Myocyte (in vitro differentiated cells): ENCODE measurements at places on chromosomes 7 and 10. TPM values are rescaled to one million over a fixed set of nuclear protein-coding genes. Genes with fewer than 3 reads are reported as not detected.

DNA sequence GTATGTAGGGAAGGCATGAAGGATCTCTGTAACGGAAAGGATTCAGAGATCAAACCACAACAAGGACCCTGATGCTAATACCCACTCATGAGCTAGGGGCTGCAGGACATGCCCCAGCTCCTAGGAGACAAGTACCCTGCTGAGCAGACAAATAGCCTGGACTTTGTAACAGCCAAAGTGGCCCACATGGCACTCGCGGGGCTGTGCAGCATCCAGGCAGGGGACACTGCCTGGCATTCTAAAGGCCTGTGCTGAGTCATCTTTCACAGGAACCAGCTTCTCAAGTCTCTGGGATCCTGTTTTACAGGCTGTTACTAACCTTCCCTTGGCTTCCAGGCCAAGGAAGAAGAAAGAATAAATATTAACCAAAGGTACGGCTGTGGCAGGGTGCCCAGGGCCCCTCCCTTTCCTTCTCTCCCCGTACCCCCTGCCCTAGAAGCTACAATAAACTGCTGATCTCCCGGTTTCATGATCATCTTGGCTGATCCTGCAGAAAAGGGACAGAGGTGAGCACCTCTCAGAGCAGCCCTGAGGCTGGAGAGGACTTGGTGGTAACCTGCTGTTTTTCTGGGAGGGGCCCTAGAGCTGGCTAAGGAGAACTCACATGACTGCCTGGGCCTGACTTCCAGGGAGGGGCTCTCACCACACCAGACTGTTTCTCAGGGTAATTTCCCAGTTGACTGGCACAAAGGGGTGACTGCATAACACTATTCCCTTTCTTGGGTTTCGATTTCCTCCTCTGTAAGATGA is 4.2 kb upstream of the RPEL1 start:
- DNase-seq, result peak; percentile 61

LIPK gene
- total RNA-seq, result not detected in 2 replicates

PLCE1 gene
- 17.1 and 19.9 TPM in 2 replicates for total RNA-seq

TMEM176A gene
- total RNA-seq, result not detected in 2 replicates
